LHCN-M2 (cell line): ENCODE measurements at places on chromosomes 16 and 17. TPM values are rescaled to one million over a fixed set of nuclear protein-coding genes. Genes with fewer than 3 reads are reported as not detected.

The HNF1B gene
- not detected in 2 replicates for total RNA-seq

The KRT25 gene
- not detected in 2 replicates for total RNA-seq

DNA sequence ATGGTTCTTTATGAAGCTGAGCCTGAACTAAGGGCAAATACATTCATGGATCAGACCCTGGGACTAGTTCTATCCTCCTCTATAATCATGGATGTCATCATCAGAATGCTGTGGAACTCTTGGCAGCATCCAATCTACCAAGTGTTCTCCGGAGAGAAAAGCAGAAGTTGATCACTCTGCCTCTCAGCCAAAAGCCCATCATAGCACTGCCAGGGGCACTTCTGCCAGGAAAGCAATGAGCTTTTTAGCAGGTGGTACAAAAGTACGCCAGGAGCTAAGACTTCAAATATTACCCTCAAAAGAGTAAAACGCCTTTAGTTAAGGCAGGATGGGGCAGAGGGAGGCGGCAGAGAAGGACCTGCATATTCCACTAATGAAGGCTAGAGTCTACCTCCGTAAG lies 279.0 kb downstream of the SLC39A11 start:
- no peak for DNase-seq

The FN3K gene
- 0.23 and 3.1 TPM in 2 replicates for total RNA-seq

- DNase-seq, result no peak
Measured at GRCh38 chr17:48441231-48441711, 11.3 kb upstream of the SKAP1 start.

DNA sequence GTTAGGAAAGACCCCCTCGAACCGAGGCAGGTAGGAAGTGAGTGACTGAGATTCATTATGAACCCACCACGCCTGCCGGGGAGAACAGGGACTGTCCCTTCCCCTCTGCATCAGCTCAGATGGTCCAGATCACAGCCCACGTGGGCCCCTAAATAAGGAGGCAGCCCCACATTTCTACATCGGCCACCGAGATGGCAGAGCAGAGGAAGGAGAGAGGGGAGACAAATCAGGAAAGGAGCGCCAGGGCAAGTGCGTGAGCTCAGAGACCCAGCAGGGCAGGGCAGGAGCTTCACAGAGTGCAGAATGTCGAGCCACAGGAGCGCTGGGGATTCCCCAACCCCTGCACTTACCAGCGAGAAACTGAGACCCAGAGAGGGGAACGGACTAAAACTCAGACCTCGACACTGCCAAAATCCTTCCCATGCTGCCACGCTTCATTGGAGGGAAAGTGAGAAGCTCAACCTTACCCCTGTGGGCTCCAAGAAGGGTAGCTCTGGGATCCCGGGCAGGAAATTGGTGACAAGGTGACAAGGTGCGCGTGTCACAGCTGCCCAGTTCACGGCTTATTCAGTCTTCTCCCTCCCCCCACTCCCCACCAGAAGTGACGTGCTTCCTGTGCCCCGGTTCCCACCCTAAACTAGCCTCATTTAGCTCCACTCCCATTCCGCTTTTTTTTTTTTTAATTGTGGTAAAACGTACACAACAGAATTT lies at the start of gene ICAM2:
TSS of gene ICAM2 (minus strand) at position 578 of the 711 bp plus-strand sequence. CDS start 13,942 bp downstream, outside the sequence.
- no peak for DNase-seq

- DNase-seq, result no peak
Measured at GRCh38 chr16:84194470-84195200, 3.7 kb downstream of the ADAD2 start.

The RNFT1 gene
- 9.3 and 10.3 TPM in 2 replicates for total RNA-seq

The SMIM22 gene
- not detected in 2 replicates for total RNA-seq

The POLR2C gene
- 111 and 164 TPM in 2 replicates for total RNA-seq

The KRTAP2-2 gene
- total RNA-seq, result not detected in 2 replicates

GRCh38 chr17:63434951-63435571 lies 11.0 kb downstream of the CYB561 start:
- peak; percentile 45 for DNase-seq

The TP53TG3 gene
- total RNA-seq, result 1.1 TPM in 1 of 2 replicates, not detected in the other

- DNase-seq, result no peak
Measured at GRCh38 chr17:13634021-13634420, 32.3 kb upstream of the HS3ST3A1 start.

DNA sequence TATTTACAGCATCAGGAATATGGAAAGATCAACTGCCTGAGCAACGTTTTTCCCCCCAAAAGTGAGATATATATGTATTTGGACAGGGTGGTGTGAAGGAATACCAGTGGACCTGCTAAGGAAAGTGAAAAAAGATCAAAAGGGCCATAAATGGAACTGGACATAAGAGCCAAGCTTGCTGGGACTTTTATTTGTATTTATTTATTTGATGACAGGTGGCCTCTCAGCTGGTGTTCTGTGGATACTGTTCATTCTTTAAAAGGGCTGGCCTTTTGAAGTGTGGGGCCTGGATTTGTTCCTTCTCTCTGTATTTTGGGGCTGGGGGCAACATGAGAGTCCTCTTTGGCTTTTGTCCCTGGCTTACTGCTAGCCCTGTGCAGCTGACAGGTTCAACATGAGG lies 306.6 kb upstream of the N4BP1 start:
- no peak for DNase-seq

DNA sequence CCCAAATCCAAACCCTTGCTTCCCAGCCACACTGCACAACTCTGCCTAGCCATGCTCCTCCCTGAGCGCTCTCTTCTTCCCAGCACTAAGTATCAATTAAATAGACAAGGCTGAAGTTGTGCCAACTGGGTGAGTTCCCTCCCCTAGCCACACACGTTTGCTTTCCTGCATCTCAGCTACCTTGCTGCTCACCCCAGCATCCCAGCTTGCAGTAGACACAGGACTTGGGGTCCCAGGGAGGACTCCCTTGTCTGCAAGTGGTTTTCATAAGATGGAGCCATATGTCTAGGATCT lies 4.9 kb downstream of the CCDC182 start:
- no peak for DNase-seq
